Left renal cortex interstitium (tissue), 4 donors: ENCODE measurements at places on chromosomes 1 and 21.

DNA sequence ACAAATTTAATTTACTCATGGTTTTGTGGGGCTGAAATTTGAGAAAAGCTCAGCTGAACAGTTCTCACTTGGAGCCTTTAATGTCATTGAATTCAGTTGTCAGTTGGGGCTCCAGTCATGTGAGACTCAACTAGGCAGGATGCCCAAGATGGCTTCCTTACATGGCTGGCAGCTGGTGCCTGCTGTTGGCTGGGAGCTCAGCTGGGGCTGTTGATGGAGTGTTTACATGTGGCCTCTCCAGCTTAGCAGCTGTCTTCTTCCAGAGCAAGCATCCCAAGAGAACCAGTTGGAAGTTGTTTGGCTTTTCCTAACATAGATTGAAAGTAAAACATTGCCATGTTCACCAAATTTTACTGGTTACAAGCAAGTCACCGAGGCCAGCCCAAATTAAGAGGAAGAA is 81.8 kb upstream of the KCNA3 start:
- no peak for DNase-seq

DNA sequence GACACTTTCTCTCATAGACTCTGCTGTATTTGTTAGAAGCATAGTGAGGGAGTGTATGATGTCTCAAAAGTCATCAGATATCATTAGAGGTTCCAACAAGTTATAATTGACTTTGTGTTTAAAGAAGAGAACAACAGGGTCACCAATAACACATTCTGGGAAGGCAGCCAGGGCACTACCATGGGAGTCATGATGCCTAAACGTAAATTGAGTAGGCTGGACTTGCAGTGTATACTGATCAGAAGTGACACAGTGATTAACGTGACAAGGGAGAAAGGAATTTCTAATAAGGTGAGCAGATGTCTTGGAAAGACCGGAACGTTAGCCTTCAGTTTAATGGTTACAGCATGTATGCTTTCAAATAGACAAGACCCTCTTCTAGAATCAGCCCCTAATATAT is 973.2 kb downstream of the NCAM2 start:
- DNase-seq: no peak

- no peak for DNase-seq
Observed at GRCh38 chr1:31830511-31830910, 14.7 kb upstream of the SPOCD1 start.

DNA sequence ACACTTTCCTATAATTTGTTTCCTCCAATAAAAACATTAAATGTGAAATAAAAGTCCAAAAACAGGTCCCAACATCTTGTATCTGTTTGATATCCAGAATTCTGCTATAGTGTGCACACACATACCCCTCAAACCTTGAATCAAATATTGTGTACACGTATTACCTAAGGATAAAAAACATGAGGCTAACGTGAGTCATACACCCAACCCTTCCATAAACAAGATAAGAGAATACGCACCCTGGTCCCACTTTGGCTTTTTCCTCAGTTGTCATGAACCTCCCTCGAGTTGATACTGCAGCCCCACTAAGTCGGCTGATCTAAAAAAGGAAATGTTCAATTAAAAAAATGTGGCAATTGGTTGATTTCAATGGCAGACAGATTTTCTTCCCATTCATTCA is 5.2 kb downstream of the KHDC4 start:
- DNase-seq: no peak

DNA sequence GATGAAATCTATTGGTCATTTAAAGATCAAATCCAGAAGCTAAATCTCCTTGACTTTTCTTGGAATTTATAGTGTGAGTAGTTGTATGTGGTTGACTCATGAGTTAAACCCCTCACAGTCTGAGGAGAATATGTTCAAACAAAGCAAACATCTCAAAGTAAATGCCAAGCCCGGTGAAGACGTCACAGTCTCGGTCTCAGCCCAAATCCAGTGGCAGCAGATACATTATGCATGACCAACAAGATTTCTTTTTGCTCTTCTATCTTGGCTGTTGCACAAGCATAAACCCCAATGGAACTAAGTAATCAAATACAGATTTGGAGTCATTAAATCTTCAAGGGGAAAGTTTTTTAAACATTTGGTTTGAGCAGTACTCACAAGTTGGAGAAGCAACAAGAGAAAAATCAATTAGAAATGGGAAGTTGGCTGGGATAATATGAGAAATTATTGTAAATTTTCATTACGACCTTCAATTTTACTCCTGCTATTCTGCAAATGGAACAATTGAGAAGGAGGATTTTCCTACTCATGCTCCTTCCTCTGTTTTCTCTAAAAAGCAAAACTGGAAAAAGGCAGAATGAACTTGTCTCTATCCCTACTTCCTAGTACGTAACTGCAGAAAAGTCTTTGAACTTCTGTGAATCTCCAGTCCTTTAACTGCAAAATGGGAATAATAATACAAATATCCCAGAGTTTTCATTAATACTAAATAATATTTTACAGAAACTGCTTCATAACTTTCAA is 575.8 kb downstream of the NUF2 start:
- no peak for DNase-seq

DNA sequence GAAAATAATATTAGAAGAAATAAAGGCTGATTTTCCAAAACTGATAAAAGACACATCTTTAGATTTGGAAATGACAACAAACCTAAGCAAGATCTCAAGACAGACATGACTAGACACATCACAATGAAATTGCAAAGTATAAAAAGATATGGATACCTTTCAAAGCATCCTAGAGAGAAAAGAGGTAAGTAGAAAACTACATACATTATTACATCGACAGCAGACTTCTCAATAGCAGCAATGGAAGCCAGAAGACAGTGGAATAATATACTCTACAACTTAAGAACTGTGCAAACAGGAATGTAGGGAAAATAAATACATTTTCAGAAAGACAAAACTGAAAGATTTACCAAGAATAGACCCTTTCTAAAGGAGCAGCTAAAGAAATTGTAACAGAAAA is 50.2 kb downstream of the DENND1B start:
- DNase-seq: no peak

- no peak for DNase-seq
Observed at GRCh38 chr1:76744989-76745388, 122.3 kb upstream of the ST6GALNAC5 start.

DNA sequence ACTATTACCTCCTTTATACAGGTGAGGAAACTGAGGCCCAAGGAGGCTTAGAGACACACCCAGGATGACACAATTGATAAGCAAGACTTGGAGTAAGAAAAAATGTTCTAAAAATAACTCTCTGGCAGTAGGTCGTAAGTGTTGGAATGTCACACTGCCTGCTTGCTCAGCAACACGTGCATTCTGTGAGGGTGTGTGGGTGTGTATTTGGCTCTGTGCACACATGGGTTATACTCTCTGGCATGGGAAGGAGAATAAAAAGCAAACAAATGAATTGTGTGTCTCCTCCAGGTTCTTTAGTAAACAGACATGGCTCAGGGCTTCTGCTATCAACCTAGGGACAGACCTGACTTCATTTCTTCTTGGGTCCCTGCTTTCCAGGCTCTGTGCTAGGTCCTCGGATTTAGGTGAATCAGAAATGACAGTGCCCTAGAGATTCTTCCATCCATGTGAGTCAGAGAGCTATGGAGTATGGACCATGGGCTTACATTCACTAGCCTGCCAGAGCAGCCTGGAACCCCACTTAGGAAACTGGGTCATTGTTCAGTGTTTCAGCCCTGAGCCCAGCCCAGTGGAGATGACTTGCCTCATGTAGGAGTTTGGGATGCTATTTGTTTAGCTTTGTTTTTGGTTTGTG is 72.4 kb downstream of the ELAVL4 start:
- DNase-seq: no peak

DNA sequence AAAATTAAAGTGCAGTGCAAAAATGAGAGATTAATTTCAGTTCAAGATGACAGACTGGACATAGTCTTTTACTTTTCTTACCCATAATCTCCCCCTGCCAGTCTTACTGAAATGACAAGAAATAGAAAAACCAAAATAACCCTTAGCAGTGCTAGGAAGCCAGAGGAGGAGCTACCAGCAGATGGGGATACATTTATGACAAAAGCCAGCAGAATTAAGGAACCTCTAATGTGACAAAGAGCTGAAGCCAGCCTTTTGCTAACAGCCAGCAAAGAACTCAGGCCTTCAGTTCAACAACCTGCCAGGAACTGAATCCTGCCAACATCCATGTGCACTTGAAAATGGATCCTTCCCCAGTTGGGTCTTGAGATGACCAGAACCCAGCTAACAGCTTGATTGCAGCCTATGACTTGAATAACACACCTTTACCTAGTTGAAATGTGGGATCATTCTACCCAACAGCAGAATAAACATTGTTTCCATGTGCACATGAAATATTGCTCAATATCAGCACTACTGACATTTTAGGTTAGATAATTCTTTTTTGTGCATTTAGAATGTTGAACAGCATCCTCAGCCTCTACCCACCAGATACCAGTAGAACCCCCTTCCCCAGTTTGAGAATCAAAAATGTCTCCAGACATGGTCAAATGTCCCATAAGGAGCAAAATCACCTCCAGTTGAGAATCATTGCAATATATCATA is 7.9 kb upstream of the TRAF5 start:
- no peak for DNase-seq

DNA sequence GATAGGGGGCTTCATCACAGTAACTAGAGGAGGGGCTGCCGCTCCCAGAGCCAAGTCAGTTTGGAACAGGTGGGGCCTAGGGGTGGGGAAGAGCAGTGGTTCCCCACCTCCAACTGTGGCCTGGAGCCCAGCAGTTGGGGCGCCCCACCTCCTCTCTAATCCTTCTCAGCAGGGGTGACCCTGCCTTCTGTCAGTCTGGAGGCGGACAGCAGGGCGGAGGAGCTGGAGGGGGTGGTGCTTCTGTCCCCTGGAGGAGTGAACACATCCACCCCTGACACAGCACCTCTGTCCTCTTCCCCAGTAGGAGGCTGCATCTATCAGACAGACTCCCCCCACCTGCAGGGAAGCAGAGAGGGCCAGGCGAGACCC is 73.8 kb downstream of the MRPL37 start:
- DNase-seq: no peak

GRCh38 chr1:78840453-78841271 is 165.9 kb downstream of the ADGRL4 start:
- DNase-seq: peak; percentile 35

GRCh38 chr1:36520056-36520455 is 37.3 kb upstream of the CSF3R start:
- no peak for DNase-seq

- no peak for DNase-seq
Observed at GRCh38 chr1:9904596-9904995, 5.5 kb downstream of the CTNNBIP1 start.

- DNase-seq: no peak
Observed at GRCh38 chr1:29966526-29967045, 730.3 kb downstream of the PTPRU start.

- no peak for DNase-seq
Observed at GRCh38 chr1:25631750-25632485, 15.3 kb downstream of the MAN1C1 start.

DNA sequence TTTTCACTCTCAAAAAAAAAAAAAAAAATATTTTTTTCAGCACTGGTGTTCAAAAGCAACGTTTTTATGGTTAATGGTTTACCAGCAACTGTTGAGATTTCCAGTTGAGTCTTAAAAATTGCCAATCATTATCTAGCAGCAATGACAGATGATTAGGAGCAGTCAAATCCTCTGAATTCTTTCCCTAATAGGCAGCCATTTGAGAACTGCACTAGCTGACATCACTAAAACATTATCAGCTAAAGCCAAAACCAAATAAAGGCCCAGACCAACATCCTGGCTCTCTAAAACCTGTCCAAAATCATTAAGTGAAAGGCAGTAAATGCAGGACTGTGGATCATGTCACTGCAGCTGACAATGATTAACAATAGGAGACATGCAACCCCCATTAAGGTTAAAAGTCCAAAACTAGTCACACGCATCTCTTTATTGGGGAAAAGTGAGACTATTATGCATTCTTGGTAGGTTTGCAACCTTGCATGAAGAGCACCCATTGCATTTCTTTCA is 14.0 kb downstream of the SFPQ start:
- DNase-seq: no peak

DNA sequence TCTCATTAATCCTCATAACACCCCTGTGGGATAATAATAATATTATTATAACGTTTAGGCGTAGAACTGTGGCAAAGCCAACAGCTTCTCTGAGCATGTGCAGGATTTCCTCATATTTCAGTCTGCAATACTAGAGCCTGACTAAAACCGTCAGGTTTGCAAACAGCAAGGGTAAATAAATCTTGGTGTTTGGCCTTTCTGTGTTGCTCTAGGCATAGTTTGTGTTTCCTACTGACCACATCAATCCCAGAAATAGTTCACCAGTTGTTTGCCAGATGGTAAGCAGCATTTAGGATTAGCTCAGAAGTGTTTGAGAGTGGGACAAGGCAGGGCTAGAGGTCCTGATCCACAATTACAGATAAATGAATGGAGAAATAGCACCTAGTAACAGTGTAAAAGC is 2.8 kb upstream of the KCNA3 start:
- DNase-seq: no peak

DNA sequence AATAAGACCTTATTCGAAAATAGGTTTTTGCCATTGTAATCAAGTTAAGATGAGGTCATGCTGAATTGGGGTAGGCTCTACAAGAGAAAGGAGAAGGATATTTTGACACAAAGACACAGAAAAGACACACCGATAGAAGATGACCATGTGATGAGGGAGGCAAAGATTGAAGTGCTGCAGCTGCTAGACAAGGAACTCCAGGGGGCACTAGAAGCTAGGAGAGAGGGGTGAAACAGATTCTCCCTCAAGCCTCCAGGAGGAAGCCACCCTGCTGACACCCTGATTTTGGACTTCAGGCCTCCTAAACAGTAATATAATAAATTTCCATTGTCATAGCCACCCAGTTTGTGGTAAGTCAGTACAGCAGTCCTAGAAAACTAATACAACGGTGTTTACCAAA is 506.8 kb upstream of the CAMK1G start:
- DNase-seq: no peak

DNA sequence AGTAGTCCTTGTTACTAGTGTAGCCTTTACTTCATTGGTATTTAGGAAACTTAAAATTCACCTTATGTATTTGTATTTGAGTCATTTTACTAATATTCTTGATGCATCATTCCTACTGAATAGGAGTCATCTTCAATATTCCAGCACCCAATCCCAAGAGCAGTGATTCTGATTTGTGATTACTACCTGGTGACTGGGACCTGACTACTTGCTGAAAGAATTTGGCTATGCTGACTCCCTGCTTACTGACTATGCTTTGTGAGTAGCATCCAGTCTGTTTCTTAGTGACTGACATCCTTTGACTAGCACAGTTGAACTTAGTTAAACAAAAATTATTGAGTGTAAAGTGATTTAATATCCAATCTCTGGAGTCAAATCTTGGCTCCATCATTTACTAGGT is 129.9 kb upstream of the NEGR1 start:
- no peak for DNase-seq

GRCh38 chr1:3313576-3313950 is 140.9 kb upstream of the ARHGEF16 start:
- no peak for DNase-seq

DNA sequence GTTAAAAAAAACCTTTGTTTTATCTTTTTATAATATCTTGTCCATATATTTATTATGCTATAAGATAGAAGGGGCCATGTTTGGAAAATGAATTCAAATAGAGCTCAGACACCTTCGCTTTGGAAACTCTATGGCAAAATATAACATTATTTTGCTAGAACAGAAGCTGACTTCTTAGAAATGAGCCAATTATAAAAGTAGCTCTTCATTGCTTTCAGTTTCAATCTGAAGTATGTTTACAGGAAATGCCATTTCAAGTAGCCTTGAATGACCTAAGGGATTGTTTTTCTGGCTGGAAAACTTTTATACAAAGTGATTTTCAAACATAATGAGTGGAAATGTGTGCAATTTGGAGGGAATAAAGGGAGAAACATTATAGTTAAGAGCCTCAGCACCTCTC is 37.8 kb upstream of the GBP5 start:
- no peak for DNase-seq

GRCh38 chr1:175599212-175599705 is 144.1 kb downstream of the TNR start:
- DNase-seq: peak; percentile 19
